Glutamatergic neuron (in vitro differentiated cells): ENCODE measurements at places on chromosomes 7 and 10. TPM values are rescaled to one million over a fixed set of nuclear protein-coding genes. Genes with fewer than 3 reads are reported as not detected.

AGR3 gene
- not detected for total RNA-seq

ZPBP gene
- total RNA-seq, result not detected

DNA sequence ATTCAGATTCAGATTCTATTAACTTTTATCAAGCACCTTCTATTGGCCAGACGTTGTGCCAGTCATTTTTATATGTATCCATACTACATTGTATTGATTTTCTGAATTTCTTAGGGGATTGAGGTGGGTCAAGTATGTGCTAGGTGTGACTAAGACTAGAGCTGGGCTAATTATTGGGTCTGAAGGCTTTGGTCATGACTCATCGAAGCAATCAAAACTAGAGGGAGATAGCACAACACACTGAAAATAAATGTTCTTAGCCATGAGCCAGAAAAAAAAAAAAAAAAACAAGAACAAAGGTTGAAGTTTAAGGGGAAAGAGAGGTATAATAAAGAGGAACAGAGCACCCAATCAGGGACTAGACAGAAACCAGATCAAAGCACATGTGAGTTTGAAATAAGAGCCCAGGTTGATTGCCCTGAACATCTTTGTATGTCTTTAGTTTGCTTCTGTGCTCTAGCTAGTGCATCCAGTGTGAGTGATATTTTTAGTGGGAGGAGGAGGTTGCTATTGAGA is 171.6 kb upstream of the FOXP2 start:
- DNase-seq, result no peak

- no peak for DNase-seq
These were observed 32.0 kb downstream of the C10orf53 start for GRCh38 chr10:49711481-49711880.

DNA sequence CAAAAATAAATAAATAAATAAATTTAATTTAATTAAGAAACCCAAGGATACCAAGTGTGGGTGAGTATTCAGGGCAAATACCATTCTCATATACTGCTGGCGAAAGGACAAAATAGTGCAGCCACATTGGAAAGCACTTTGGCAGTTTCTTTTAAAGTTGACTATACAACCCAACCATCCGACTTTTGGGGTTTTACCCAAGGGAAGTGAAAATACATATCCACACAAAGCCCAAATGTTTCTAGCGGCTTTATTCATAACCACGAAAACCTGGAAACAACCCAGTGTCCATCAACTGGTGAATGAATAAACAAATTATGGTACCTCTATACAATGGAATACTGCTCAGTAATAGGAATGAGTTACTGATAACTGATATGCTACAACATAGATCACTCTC is 36.2 kb upstream of the OGDHL start:
- no peak for DNase-seq

DNA sequence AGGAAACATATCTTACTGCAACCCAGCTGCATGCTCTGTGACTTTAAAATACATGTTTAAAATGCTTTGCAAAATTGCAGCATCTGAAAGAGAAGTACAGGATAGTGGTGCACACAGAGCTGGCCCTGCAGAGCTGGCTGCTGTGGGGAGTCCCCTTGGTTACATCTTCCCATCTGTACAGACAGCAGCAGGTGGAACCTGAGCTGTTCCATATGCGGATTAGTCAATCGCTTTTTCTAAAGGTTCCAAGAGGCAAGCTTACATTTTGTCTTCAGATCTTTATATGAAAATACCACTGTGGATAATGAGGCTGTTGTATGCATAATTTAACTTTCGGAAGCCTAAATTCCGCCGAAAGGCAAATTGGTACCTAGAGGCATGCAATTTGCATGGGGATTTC is 444.1 kb downstream of the NRG3 start:
- peak; percentile 71 for DNase-seq

GRCh38 chr10:79140855-79141254 is 72.1 kb downstream of the ZMIZ1 start:
- no peak for DNase-seq

GRCh38 chr7:106326594-106327537 is 42.1 kb upstream of the NAMPT start:
- DNase-seq, result no peak

- no peak for DNase-seq
These were observed 168.1 kb upstream of the PPP2R2D start for GRCh38 chr10:131732631-131733127.

GRCh38 chr10:115278294-115278693 is 185.1 kb downstream of the ATRNL1 start:
- DNase-seq, result no peak

GRCh38 chr7:117132321-117133120 is 179.2 kb downstream of the ST7 start:
- no peak for DNase-seq

GRCh38 chr10:88254091-88254490 is 329.0 kb downstream of the RNLS start:
- DNase-seq, result no peak
